ENCODE measurements at places on chromosomes 2 and 18.
A peak's percentile ranks its signal among the peaks of the same experiment; 100 is the strongest.

- DNase-seq = peak; percentile 24
Observed at GRCh38 chr2:64831134-64831976, 157.8 kb upstream of the SLC1A4 start.

DNA sequence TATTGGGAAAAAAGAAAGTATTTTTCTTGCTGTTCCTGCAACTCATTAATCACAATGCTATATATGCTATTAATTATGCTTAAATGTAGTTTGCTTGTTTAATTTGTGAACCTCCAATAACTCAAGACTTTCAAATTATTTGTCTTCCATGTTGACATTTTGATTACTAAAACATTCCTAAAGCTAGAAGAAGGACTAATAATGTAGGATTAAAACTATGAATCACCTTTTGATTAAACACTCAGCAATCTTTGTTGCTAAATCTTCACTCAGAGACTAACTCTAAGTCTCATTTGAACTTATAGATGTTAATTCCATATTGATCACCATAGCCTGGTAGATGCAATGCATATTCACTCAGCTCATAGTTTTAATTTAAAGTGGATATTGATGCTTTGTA is 524.6 kb upstream of the ZEB2 start:
- DNase-seq = no peak

DNA sequence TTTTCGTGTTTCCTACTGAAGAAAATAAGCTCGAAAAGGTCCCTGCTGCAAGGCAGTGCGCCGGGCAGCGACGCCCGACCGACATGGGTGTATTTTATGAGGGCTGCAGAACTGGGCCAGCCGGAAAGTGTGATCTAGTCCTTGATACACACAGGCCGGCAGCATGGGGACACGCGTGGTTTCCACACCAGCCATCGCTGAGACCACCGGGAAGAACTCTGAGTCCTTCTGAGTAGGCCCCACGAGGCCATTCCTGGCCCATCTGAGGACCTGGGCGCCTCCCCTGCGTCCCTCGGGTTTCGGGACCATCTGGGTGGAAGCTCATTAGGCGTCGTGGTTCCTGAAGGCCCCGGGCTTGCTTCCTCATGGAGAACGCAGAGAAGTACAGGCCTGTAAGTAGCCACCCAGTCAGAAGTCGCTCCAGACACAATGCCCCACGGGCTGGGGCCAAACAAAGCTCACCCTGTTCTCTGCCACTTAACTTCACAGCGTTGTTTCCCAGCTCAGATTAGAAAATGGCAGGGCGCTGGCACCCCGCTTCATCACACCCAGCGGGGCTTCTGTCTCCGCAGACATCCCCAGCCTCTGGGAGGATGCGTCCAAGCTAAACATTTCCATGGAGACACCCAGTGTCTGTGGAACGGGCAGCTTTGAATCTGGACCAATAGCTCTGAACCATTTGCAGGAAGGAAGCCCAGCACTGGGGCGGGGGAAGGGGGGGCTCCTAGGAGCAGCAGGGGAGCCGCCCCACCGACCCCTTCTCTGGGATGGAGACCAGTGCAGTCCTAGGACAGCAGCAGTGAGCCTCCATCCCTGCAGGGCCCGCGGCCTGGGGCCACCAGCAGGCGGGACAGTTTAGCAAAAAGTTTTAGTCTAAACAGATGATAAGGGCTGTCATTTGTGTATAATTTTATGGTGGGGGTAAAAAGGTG is 2.4 kb downstream of the NFATC1 start:
- no peak for DNase-seq

- DNase-seq = no peak
Observed at GRCh38 chr2:241817126-241817820, 8.3 kb downstream of the NEU4 start.

- DNase-seq = no peak
Observed at GRCh38 chr2:15931319-15931890, 8.9 kb upstream of the MYCN start.

DNA sequence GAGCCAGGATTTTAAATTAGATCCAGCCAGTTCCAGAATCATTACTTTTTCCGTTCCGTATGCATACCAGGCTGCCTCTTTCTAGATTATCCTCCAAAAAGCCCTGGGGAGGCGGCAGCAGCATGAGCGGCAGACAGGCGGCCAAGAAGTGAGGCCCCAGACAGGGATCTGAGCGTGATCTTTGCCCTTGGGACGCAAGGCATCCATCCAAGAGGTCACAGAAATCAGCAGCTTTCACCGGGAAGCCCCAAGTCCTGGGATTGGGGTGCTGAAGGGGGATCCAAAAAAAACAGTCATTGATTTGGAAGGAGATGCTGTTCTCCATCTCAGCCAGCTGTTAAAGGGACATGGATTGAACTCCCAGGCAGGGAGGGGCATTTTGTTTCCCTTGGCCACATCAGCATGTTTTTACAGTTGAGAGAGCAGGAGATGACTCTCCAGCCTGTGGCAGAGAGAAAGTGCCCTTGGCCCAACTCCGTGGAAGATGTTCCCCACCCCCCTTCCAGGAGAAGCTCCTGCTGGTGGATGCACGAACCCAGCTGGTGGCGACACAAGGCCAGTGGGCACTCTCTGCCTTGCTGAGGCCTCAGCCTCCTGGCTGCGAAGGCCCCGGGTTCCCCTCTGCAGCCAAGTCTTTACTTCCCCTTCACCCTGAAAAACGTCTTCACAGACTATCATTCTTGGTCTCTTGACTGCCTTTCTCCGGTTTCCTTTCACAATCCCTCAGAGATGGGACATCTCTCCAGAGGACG is 265.6 kb downstream of the ANAPC1 start:
- DNase-seq = no peak

GRCh38 chr2:215556979-215557378 is 121.1 kb upstream of the FN1 start:
- DNase-seq = no peak

- no peak for DNase-seq
Observed at GRCh38 chr2:28270456-28271152, 122.1 kb upstream of the FOSL2 start.

DNA sequence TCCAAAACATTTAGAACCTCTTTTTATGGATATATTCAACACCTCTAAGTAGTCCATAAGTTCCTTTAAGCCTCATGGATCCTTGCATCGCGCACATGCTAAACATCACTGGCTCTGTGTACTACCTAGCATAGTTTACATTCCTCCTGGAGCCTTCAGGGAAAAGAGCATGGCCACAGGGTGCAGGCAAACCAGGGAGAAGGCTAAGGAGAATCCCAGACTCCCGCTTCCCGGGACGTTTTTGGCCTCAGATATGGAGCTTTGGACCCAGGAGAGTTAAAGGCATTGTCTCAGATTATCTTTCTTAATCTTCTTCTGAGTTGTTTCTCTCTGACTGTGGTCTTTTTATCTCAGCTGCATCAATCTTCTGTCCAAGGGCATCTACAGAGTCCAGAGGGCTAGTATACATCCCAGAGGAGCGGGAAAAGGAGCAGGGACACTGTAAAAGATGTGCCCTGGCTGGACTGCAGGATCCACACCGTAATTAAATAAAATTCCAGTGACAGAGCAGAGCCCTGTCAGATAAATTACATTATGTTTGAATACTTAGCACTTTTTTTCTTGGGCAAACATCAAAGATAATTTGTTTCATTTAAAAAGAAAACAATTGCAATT is 36.9 kb downstream of the RIT2 start:
- no peak for DNase-seq

- DNase-seq = no peak
Observed at GRCh38 chr2:98911376-98912154, 24.5 kb downstream of the CRACDL start.

- DNase-seq = no peak
Observed at GRCh38 chr2:135755573-135755972, 13.9 kb downstream of the UBXN4 start.

- DNase-seq = no peak
Observed at GRCh38 chr2:202790676-202791075, 80.9 kb downstream of the ICA1L start.

DNA sequence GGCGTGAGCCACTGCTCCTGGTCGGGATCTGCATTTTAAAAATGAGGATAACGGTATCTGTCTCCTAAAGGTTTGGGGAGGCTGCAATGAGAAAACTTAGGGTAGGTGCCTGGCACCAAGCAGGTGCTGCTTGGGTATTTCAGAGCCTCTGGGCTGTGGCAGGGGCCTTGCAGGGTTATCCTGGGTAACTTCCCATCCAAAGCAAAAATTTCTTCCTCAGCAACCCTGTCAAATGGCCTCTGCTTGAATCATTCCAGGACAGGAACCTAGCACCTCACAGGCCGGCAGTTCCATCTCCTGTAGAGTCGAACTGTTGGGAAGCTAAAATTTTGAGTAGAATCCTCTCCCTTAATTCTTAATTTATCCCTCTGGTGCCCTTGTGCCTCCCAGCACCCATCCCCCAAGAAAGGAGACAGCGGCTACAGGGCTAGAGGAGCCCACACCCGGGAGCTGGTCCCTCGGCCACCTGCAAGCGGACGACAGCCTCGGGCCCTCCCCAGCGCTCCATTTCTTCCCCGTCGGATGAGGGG is 868 bp downstream of the CGREF1 start:
- no peak for DNase-seq

GRCh38 chr2:26913999-26914658 is 56.3 kb upstream of the MAPRE3 start:
- DNase-seq = no peak

GRCh38 chr2:222892321-222892720 is 31.5 kb downstream of the ACSL3 start:
- DNase-seq = no peak

DNA sequence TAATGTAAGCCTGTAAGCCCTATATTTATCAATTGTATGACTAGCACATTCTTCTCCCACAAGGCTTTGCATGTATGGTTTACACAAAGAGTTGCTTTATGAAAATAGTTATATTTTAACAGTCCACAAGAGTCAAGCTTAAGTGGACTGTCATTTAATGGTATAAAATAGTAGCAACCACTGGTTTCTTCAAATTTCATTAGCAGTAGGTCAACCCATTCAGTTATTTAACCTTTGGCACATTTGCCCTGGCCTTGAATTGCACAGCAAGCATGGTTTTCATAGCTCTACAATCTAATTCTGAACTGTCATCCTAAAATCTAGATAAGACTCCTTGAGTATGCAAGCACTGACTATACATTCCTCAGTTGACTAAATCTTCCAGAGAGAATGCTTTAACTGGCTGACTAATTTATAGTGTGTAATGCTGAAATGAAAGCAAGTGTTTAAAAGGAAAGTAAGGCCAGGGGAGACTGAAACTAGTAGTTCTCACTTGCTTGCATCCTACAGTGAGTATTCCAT is 1.8 kb downstream of the DPP4 start:
- DNase-seq = no peak

DNA sequence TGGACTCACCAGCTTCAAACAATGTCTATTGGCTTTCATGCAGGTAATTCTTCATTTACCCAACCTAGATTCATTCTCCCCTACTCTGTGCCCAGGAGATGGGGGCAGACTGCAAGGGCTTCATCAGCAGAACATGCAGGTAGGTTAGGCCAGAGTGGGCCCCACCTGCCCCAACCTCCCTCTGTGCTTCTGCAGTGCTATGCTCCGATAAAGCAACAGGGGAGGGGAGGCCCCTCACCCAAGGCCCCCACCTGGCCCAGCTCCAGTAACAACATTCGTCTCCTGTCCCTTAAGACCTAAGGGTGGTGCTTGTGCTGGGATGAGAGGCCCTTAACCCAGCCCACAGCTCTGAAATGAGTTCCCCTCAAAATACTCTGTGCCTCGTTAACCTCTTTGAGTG is 16.7 kb upstream of the GYPC start:
- DNase-seq = no peak

DNA sequence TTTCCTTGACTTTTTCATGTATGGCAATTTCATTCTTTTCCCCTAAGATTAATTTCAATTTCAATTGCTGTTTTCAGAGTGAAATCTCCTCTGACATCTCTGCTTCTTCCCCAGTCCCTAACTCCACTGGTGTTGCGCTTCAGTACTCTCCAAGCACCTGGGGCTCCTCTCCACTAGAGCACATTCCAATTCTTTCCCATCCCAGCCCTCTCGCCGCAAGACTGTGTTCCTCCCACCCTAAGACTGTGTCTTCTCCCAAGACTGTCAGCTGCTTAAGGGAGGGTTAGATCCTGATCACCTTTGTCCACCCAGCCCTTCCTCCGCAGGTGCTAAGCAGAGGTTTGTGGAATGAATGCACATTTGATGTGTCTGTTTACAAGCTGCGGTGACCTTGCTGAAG is 255.7 kb upstream of the CCDC68 start:
- no peak for DNase-seq

DNA sequence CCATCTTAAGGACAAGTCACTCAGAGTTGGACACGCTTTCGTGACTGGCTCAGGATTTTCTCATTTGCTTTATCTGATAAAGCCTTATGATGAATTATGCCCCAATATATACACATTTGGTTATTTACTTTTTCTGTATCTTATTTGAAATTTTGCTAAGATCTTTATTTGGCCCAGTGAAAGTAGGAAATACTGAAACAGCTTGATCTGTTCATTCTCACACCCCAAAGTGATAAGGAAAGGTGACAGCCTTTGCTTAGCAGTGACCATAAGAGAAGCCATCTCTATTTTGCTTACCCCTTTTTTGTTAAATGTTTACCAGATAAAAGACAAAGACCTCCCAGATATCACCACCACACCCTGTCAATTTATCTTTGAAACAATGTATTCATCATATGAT is 428.3 kb downstream of the PARD3B start:
- DNase-seq = no peak

DNA sequence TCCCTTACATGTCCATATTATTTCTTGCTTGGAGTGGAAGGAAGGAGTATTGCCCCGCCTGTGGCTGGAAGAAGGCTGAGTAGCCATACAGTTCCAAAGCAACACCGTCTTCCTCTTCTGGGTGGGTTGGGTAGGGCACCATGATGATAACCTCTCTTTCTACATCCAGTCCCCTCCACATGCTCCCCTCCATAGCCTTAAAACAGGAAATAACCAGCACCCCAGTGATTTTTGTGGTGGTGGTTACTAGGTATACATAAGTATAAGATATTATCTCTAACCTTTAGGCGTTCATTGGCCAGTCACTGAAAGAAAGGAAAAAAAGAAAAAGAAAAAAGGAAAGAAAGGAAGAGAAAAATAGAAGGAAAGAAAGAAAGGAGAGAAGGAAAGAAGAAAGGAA is 63.1 kb downstream of the CXCR4 start:
- DNase-seq = no peak

GRCh38 chr18:42574871-42575270 is 540.6 kb downstream of the RIT2 start:
- no peak for DNase-seq

- DNase-seq = no peak
Observed at GRCh38 chr18:58856881-58857280, 7.8 kb upstream of the ZNF532 start.

DNA sequence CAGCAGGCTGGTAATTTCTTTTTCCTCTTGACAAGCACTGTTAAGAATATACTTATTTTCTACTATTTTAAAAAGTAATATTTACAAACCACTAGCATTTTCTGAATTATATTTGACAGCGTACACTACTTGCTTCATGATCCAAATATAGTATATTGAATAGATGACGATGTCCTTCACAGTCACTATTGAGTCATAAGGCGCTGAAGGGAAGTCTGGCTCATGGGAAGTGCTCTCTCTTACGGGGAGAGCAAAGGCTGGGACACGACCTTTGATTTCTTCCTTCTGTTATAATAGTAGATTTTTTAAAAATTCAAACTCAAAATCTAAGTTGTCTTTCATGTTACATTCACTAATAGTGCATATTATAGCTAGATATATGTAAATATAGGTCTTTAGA is 357.1 kb downstream of the SOCS6 start:
- no peak for DNase-seq

- no peak for DNase-seq
Observed at GRCh38 chr2:85439986-85440385, 21.5 kb downstream of the SH2D6 start.

- DNase-seq = no peak
Observed at GRCh38 chr2:63778391-63778790, 63.3 kb upstream of the UGP2 start.
